ENCODE measurements at places on chromosomes 11 and 22.

- peak; percentile 69 for DNase-seq
Observed at GRCh38 chr11:46183819-46184218, 62.6 kb upstream of the PHF21A start.

DNA sequence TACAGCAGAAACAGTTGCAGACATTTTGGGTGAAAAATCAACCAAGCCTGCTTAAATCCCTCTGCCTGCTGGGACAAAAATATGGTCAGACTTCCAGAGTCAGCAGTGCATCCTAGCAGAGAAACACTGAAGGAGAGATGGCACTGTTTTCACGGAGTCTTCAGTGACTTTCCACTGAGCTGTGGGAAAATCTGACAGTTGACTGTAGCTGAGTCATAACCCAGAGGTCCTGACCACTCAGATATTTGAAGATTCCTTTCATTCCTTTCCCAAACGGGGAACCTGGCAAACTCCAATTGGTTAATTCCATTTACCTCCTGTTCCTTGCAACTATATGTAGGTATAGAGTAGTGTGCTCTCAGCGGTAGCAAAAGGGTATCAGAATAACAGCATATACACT lies 20.9 kb upstream of the UPB1 start:
- peak; percentile 95 for DNase-seq

DNA sequence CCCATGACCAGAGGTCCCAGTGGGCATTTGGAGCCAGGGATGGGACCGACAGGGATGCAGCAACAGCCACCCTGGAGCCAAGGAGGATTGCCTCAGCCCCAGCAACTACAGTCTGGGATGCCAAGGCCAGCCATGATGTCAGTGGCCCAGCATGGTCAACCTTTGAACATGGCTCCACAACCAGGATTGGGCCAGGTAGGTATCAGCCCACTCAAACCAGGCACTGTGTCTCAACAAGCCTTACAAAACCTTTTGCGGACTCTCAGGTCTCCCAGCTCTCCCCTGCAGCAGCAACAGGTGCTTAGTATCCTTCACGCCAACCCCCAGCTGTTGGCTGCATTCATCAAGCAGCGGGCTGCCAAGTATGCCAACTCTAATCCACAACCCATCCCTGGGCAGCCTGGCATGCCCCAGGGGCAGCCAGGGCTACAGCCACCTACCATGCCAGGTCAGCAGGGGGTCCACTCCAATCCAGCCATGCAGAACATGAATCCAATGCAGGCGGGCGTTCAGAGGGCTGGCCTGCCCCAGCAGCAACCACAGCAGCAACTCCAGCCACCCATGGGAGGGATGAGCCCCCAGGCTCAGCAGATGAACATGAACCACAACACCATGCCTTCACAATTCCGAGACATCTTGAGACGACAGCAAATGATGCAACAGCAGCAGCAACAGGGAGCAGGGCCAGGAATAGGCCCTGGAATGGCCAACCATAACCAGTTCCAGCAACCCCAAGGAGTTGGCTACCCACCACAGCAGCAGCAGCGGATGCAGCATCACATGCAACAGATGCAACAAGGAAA lies 27.3 kb upstream of the L3MBTL2 start:
- no peak for DNase-seq

DNA sequence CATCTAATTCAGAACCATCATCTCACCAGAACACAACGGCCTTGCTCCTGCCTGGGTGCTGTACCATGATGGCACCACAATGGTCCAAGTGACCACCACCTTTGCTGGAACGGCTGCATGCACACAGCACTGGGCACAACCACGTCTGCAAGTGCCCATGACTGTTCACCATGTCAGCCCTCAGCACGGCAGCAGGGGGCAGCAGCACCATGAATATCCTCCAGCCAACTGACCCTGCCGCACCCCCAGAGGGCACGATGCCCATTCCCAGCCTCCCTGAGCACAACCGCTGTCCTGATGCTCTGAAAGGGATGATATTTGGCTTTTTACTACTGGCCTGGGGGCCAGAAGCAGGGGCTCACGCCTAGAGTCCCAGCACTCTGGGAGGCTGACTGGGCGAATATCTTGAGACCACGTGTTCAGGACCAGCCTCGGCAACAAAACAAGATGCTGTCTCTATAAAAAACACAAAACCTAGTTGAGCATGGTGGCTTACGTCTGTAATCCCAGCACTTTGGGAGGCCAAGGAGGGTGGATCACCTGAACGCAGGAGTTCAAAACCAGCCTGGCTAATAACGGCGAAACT lies 25.7 kb downstream of the DRD4 start:
- DNase-seq: peak; percentile 38

- peak; percentile 51 for DNase-seq
Observed at GRCh38 chr11:697811-698311, 2.2 kb downstream of the TMEM80 start.

DNA sequence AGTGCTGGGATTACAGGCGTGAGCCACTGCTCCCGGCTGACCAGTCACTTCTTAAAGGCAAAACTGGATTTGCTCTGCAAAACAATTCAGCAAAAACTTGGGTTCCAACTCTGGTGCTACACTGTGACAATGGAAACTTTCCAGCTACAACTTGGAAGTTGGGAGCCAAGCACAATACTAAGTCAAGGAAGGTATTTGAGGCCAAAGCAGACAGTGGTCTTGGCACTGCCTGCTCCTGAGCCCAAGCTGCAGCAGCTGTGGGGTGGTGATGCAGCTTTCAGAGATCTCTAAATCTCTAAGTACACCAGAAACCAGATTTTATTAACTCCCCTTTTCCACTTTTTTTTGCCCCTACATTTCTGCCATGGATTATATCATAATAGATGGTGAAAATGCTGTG lies 17.5 kb downstream of the ADM start:
- peak; percentile 17 for DNase-seq

DNA sequence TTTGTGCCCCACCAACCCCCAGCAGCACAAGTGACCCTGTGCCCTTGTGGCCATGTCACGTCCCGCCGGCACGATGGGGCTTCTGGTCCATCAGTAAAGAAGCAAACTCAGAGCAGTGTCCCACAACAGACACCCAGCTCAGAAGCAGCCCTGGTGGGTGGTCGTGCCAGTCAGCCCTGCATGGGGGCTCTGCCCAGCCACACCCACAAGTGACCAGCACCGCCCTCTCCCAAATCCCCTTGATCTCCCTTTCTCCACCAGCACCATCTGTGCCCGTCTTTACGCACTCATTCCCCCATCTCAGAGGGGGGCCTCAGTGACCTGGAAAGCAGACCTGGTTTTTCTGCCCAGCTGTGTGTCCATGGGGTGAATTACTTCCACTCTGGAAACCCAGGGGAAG lies 149.1 kb downstream of the DSCAML1 start:
- DNase-seq: no peak

DNA sequence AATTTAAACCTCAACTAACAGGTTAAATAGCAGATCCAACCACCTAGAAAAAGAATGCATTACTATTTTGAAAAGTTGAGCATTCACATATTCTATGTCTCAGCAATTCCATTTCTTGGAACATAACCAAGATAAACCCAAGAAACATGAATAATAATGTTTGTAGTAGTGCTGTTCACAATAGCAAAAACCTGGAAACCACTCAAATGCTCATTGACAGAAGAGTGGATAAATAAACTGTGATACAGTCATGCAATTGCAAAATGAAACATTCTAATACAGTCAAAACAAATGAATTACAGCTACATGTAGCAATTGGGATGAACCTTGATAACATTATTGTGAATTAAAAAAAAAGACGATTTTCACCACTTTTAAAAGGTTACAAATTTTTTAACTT lies 162.8 kb upstream of the TMEM45B start:
- DNase-seq: peak; percentile 23

GRCh38 chr11:326842-327580 lies 6.4 kb upstream of the IFITM3 start:
- peak; percentile 47 for DNase-seq

- DNase-seq: no peak
Observed at GRCh38 chr11:75945947-75946346, 130.9 kb downstream of the UVRAG start.

DNA sequence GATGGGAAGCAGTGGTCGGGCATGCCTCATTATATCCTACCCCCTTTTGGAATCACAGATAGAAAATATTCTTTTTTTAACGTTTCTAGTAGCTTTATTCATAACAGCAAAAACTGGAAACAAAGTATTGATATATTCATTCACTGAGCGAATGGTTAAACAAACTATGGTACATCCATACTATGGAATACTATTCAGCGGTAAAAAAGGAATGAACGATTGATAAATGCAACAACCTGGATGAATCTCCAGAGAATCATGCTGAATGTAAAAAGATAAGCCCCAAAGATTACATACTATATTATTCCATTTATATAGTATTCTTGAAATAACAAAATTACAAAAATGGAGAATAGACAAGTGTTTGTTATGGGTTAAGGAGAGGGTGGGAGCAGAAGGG lies 7.5 kb upstream of the SULT4A1 start:
- DNase-seq: no peak

DNA sequence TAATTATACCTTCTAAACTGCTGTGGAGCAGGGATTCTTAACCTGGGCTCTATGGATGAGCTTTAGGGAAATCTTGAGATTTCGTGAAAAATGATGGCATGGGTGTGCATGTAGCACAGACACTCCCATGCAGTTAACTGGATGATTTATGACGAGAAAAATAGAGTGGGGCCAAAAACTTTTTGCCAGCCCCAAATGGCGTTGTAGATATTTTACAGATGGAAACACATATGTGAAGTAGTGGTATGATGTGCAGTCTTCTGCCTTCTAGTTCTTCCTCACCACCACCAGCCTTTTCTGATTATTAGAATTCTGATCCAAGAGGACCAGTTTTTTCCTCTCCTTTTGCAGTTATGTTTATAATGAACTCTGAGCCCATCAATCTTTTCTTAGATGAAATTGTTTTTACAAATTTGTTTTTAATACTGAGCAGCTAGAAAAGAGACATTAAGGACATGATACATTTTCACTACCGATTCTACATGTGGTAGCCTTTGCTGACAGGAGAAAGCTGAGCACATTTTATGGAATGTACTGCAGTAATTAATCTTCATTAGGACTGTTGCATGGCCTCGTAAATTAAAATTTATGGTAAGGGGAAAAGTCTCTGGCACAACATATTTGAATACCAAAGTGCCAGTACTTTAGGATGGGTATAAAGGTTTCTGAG lies 261.4 kb downstream of the DDX10 start:
- DNase-seq: peak; percentile 73

All from fibroblast of skin of right biceps (primary cell).